ENCODE measurements at places on chromosomes 6 and 20.

DNA sequence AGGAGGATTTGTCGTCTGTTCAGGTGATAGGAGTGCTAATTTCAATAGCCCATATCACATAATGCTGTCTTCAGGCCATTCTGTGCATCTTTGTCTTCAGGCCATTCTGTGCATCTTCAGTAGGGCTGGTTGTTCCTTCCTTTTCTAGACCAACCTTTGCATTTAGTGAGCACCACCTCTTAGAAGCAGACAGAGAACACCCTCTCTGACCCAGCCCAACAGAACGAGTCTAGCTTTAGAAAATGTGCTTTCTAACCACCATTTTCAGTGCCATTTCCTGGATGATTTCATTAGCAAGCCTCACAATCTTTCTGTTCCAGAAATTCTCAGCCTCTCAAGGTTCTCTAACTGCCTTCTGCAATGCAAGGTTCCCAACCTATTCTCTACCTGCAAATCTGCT is 215.3 kb upstream of the KCNQ5 start:
- DNase-seq: no peak

DNA sequence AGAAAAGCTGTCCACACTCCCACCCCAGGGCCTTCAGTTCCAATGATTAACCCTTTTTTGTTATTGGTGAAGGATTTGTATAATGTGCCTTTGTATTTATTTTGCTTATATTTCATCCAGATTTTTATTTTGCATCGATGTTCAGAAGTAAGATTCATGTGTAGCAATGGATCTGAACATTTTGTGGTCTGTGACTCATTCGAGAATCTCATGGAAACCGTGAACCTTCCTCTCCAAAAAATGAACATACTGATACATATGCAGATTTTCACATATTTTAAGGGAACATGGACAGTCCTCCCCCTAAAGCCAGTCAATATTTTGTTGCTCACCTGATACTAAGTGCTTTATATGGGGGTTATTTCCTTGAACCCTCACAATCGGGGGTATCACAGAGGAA is 421.8 kb upstream of the SOX4 start:
- no peak for DNase-seq

GRCh38 chr20:59770270-59770669 is 163.2 kb downstream of the SYCP2 start:
- DNase-seq: no peak

DNA sequence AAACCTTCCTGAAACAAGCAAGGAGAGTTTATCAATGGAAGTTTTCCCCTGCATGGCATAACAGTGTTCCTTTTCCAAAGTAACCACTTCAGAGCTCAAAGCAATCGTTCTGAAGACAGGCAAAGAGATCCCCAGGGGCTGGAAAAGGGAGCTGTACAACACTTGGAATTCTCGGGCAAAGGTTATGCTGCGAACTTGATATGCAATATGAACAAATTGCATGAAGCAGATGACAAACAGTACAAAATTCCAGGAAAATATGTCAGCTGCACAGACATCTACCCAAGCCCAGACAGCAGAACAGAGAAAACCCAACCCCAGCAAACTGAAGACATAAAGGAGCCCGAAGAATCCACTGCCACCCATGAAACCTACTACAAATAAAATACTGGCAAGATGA is 18.4 kb downstream of the POPDC3 start:
- no peak for DNase-seq

DNA sequence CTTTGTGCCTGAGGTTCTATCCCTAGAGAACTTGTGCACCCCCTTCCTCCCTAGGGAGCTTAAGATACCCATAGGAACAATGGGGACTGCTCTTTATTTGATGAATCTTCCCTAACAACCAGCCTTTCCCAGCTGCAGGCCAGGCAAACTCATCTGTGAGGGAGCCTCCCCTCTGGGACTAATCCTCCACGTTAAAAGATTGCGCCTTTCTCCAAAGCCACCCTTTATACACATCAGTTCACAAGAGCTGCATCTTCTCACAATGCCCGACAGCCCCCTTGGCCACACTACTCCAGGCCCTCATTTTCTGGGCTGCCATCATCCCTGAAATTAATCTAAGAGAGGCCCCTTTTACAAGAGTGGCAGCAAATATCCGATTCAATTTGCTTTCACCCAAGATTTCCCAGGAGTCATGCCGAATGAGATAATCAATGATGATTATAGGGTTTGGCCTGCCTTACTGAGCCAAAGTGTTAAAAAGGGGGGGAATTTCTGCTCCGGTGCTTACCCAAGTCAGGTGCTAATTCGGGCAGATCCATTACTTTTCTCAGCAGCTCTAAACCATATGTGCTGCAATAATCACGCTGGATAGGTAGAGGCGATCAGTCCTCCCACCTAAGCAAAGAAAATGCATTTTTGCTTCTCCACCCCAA is 336.5 kb downstream of the KIF16B start:
- no peak for DNase-seq

DNA sequence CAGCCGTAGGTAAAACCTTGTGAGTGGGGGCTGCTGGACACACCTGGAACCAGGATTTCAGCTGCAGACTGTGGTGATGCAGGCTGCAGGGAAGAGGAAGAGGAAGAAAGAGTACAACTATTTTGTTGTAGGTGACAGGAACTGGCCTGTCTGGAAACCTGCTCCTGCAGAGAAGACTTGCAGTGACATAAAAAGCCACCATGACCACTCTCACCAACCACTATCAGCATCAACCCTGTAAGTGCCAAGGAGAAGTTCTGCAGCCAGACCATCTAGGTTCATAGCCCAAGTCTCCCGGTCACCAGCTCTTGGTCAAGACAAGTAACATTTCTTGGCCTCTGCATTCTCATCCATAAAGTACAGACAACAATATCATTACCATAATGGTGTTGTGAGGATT is 91.2 kb downstream of the PREX1 start:
- no peak for DNase-seq

GRCh38 chr6:140230282-140230681 is 855.8 kb upstream of the CITED2 start:
- no peak for DNase-seq

DNA sequence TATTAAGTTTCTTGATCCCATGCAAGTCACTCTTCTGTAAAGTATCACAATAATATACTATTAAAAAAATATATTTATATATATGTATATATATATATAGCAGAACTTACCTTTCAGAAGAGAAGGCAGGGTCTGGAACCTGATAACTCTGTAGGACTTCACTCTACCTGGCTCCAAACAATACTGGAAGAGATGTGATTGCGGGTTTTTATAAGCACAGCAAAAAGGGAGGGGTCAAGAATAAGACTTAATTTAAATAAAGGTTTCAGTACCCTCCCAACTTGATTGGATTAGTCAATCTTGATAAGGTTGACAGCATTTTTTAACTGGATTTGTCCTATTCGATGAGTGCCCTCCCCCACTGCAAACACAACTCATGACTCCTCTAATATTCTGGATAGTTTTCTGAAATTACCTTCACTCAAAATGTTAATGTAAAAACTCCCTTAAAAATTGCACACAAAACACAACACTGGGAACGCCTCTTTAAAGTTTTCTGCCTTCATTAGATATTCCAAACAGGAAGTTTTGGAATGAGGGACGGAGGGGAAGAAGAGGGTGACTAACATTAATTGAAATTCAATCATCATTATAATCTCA is 4.0 kb upstream of the ZNF217 start:
- no peak for DNase-seq

- no peak for DNase-seq
These were observed 479.7 kb upstream of the MARCKS start for GRCh38 chr6:113377362-113377942.

GRCh38 chr6:122361314-122361979 is 38.0 kb upstream of the HSF2 start:
- no peak for DNase-seq

GRCh38 chr20:62878244-62879038 is 16.8 kb upstream of the TCFL5 start:
- no peak for DNase-seq

DNA sequence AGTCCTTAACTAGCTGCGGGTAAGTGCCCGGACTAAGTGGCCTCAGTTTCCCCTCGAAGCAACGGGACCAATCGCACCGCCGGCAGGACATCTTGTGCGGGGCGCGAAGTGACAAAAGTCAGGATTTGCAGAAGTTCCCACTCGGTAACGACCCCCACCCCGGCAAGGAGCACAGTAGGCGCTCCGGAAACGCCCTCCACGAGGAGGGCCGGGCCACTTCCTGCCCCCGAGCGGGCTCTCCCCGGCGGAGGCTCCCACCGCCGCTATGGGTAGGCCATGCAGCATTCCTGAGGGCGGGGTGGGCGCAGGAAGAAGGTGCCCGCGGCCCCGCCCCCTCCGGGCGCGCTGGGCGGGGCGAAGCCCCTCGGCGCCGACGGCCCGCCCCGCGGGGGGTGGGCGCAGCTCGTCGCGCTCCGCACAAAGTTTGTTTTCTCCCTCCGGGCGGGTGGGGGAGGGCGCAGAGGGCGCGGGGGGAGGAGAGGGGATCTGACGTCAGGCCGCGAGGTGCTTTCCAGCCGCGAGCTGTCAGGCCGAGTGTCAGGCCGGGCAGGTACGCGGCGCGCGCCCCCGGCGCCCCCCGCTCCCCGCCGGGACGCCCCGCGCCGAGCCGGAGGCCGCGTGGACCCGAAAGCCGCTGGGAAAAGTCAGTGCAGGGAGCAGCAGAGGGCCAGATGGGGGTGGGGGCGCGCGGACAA is at the start of gene TGIF2:
TGIF2 (plus strand) TSS at position 495 of the 695 bp plus-strand sequence. CDS start 5,178 bp downstream, outside the sequence.
- peak; percentile 42 for DNase-seq

GRCh38 chr20:41983159-41983558 is 365.0 kb upstream of the CHD6 start:
- DNase-seq: no peak

DNA sequence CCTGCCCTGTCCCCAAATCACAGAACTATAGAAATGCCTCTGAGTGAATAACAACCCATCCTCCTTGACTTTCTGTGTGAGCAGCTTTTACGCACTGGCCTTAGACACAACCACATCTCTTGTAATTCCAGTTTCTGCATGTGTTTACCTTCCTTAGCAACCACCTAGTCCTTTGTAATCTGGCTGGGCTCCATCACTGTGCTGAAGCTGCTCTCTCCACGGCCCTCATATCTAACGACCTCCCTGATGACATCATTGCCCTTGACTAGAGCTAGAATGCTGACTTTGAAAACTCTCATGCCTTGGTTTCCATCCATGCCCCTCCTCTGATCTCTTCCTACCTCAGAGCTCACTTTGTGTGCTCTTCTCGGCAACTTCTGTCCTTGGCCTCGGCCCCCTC is 30.5 kb upstream of the GLP1R start:
- no peak for DNase-seq

- no peak for DNase-seq
These were observed 8.4 kb downstream of the CCDC167 start for GRCh38 chr6:37491171-37491829.

- DNase-seq: no peak
These were observed 223.6 kb downstream of the HIVEP2 start for GRCh38 chr6:142721215-142721920.

DNA sequence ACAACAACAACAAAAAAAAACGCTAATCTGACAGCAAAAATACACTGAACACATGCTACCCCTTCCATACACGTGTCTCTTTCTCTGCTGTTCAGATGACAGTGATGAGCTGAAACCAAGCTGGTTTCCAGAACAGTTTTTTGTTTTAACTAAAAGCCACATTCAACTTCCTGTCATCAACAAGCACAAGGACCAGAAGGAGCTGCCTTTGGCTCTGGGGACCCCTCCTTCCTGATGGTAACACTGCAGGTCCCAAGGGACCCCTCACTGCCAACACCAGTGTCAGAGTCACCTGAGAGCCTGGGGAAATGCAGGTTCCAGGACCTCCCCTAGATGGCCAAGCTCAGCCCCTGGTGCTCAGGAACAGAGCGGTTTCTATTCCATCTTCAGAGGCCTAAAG is 6.0 kb downstream of the CST7 start:
- DNase-seq: no peak

GRCh38 chr6:161493576-161494118 is 219.8 kb upstream of the AGPAT4 start:
- DNase-seq: no peak

GRCh38 chr6:125392682-125393081 is 90.9 kb upstream of the HDDC2 start:
- DNase-seq: no peak

DNA sequence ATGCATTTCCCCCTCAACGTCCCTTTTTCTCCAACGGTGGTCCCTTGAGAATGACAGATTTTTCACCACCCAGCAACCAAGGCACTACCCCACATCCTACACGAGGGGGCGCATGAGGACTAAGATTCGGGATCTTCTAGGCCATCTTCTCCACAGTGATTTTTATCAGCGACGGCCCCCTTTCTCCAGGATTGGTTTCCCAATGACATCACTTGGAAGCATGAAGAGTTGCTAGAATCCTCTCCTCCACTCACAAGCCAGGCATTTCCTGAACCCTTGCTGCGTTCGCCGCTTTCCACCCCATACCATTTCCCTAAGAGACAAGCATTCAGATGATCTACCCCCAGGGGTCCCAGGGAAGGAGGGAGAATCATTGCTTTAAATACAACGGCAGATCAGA is 252.0 kb downstream of the HIVEP2 start:
- DNase-seq: peak; percentile 49

DNA sequence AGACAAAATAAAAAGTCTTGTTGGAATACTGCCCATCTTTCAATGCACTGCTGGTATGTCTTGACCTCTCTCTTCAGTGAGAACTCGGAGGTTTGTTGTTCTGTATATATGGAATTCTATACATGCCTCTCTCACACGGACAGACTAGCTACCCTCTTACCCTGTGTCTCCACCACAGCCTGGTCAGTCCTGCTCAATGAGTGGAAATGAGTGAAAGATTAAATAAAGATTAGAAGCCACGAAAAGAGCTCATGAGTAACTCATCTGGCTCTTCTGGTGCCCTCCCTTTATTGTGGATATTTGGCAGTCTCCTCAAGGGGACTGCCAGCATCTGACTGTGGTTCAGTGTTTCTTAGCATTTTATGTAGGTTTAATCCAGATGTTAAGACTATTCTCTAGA is 262.8 kb upstream of the MAP3K7 start:
- DNase-seq: no peak

GRCh38 chr6:159169557-159170332 is 545 bp downstream of the FNDC1 start:
- no peak for DNase-seq

DNA sequence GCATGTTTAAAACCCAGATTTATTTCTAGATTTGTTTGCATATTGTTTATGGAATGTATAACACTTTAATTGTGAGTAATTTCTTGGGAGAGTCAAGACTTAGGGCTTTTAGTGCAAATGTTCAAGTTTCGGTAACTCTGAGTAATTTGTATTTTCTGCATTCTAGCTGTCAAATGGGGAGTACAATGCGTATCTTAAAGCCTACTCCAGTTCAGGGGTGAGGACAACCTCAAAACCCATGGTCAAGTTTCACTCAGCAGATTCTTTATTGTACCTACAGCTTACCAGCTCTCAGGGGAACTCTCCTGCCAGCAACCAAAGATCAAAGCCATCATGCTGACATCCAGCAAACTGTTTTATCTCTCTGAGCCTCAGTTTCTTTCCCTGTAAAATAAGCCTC is 458.6 kb upstream of the JARID2 start:
- no peak for DNase-seq
